ENCODE measurements at places on chromosomes 3 and 15. TPM values are rescaled to one million over a fixed set of nuclear protein-coding genes. Genes with fewer than 3 reads are reported as not detected.

Gene RNF13
- total RNA-seq, result 29.0 TPM

Gene TMEM212
- not detected for total RNA-seq

Gene SLC22A14
- 0.93 TPM for total RNA-seq

Gene KLF15
- total RNA-seq, result 0.74 TPM

Gene SRGAP3
- 197 TPM for total RNA-seq

DNA sequence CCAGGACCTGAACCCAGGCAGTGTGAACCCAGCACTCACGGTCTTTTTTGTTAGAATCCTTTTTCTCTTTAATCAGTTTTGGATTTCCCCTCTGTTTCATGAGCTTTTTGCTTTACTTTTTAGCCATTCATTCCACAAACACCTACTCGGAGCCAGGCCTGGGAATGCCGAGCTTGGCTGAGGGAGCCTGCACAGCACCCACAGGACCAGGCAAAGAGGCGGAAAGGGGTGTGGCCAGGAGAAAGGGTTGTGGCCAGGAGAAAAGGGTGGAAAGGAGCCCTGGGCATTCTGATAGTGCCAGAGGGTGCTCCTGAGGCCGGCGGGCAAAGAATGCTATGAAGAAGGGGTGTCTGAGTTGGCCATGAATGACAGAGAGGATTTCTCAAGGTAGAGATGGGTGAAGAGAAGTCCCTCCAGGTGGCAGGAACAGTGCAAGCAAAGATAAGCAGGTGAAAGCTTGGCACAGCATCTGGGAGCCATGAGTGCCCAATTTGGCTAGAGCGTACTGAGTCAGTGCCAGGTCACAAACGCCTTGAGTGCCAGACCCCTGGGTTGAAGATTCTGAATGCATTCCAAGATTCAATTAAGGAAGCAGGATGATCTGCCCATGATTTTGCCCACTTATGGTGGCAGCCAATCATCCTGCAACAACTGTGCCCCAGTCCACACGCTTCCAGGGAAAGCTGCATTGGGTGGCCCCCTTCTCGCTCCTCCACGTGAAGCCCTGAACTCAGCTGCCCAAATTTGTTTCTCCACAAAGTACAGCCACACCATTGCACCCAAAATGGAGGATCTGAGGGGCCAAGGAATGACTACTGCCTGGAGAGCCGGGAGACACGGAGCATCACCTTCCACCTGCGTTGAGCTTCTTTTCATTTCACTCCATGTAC is 157.2 kb downstream of the XXYLT1 start:
- no peak for DNase-seq

DNA sequence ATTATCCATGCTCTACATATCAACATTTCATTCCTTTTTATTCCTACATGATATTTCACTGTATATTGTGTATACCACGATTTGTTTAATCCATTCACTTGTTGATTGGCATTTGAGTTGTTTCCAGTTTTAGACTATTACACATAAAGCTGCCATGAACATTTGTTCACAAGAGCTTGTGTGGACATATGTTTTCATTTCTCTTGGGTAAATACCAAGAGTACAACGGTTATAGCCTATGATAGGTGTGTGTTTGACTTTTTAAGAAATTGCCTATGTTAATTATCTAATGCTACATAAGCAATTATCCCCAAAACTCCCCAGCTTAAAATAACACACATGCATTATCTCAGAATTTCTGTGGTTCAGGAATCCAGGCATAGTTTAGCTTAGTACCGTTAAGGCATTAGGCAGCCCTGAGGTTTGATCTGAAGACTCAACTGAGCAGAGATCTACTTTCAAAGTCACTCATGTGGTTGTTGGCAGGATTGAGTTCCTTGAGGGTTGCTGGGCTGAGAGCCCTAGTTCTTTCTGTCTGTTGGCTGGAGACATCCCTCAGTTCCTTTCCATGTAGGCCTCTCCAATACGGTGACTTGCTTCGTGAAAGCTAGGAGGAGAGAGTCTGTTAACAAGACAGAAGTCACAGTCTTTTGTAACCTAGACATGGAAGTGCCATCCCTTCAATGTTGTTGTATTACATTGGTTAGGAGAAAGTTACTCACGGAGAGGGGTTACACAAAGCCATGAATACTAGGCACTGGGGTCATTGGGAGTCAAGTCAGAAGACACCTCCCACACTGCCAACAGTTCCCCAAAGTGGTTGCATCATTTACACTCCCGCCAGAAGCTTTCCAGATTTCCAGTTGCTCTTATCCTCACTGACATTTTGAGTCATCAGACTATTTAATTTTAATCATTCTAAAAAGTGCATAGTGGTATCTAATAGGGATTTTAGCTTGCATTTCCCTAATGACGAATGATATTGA is 21.0 kb upstream of the PCSK6 start:
- DNase-seq, result no peak

GRCh38 chr15:100570735-100571313 is 31.2 kb downstream of the LINS1 start:
- no peak for DNase-seq

- DNase-seq, result no peak
These were observed 3.6 kb downstream of the RTP2 start for GRCh38 chr3:187698499-187699399.

DNA sequence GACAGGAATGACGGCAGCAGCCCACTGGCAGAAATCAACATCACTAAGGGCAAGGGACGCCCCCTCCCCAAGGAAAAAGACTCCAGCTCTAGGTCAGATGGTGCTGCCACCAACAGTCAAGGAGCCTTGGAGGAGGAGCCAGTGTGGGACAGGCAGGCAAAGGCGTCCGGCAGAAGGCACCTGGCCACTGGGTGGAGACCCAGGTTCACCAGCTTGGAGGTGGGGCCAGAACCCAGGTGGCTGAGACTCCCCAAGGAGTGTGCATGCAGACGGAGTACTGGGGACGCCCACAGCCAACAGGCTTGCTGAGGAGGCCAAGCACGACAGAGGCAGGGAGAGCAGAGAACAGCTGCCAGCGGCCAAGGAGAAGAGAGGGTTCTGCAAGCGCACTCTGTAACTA is 35.2 kb downstream of the PTPN23 start:
- DNase-seq, result peak; percentile 19

DNA sequence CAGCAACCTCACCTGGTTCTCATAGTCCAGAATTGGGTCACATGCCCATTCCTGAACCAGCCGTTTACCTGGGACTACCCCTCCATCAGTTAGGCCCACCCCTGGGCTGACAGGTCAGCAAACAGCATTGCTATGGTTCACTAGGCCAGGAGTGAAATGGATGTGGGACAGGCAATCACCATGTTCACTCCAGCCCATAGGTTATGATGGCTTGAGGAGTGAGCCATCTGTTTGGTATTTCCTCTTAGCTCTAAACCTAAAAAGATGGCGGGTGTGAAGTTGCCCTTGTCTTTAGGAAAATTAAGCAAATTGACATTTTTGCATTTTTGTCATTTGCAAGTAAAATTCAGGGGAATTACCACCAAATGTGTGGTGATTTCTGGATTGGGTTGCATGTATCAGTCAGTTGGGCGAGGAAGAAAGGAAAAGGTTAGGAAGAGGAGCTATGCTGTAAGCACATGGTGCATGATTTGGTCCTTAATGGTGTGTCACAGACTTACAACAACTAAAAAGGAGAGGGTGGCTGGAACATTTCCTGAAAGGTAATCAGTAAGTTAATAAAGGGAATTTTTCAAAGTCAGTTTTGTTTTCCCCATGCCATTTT is 17.2 kb downstream of the NXPE3 start:
- no peak for DNase-seq

DNA sequence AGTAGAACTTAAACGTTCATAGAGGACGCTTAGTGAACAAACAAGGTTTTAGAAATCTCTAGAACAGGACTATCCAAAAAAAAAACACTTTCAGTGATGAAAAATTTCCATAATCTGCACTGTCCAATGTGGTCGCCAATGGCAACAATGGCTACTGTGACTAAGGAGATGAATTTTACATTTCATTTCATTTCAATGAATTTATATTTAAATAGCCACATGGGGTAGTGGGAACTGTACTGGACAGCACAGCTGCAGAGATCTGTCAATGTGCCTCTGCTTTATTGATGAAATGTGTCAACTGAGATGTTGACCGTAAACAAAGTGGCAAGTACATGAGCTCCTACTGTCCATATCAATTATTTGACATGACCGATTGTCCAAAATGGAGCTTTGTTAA is 222.5 kb downstream of the MAGI1 start:
- DNase-seq, result no peak

DNA sequence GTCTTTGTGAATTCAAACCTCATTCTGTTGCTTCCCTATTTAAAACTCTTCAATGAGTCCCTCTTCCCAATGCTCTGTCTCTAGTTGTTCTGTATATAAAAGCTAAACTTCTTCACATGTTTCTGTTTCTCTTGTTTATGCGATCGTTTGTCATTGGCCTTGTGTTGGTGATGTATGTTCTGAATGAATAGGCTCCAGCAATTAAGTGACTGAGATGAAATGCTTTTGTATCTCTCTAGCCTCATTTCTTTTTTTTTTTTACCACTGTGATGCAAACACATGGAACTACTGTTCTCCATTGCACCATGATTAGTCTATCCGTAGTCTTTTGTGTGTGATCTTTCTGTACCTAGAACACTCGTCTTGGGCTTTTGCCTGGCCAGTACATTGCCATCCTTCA is 380.5 kb upstream of the TPRG1 start:
- no peak for DNase-seq

GRCh38 chr3:16506884-16507577 is 6.5 kb downstream of the RFTN1 start:
- DNase-seq, result no peak

GRCh38 chr3:197674741-197675562 is 61.8 kb downstream of the RUBCN start:
- DNase-seq, result no peak

GRCh38 chr15:81268881-81269601 is 54.9 kb downstream of the STARD5 start:
- no peak for DNase-seq

DNA sequence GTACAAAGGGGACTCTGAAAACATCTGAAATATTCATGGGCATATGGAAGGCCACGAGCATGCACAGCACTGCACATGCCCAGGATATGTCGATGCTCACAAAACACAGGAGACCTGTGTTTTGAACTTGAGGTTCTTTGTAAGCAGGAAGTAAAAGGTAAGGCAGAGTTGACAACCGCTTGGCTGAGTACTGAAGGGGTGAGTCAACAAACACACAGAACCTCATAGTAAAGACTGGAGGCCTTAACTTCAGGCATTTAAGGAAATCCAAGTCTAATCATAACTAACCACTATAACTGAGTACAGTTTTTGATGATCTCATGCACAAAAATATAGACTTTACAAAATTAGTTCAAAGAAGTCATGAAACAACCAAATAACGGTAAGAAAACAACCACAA is 80.6 kb downstream of the MYO9A start:
- no peak for DNase-seq

- DNase-seq, result peak; percentile 56
These were observed 23.4 kb upstream of the SLC2A2 start for GRCh38 chr3:171049861-171050444.

- no peak for DNase-seq
These were observed 13.6 kb downstream of the C3orf20 start for GRCh38 chr3:14688525-14688924.

GRCh38 chr3:128077665-128078064 is 25.4 kb downstream of the SEC61A1 start:
- DNase-seq, result no peak

GRCh38 chr15:49827311-49827710 is 206.5 kb downstream of the DTWD1 start:
- no peak for DNase-seq

- no peak for DNase-seq
These were observed 44.2 kb upstream of the BCL2A1 start for GRCh38 chr15:80015156-80015555.

- DNase-seq, result no peak
These were observed 2.4 kb downstream of the ANPEP start for GRCh38 chr15:89812011-89812846.

DNA sequence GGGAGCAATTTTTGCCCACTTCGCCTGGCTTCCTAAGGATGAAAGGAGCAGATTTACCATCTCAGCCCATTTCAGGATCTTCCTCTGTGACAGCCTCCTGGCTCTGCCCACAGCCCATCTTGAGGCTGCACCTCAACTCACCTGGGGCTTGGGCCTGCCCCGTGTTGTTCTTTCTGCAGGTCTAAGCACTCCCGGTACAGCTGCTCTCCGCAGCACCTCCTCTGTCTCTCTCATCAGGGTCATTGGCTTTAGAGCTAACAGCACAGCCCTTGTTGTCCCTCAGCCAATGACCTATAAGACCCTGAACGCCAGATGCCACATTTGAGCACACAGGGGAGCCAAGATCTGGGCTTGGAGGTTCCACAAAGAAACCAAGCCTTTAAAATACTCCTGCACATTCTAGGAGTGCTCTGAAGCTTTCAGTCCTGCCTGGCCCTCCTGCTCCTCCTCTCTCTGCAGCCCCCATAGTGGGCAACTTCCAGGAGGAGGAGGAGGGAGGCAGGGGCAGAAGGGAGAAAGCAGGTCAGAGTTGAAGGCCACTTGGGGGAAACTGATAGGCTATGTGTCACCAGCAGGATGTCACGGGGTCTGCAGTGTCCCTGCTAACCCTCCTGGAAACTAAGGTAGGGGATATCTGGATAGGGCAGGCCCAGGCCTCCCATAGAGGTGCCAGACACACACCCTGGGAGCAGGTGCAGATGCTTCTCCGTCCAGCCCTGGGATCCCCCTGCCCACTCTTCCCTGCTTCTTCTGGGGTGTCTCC is 115.6 kb downstream of the ETFA start:
- DNase-seq, result no peak

GRCh38 chr15:40121911-40122638 is 13.4 kb upstream of the BMF start:
- DNase-seq, result no peak

- DNase-seq, result peak; percentile 68
These were observed 93.9 kb upstream of the CCDC80 start for GRCh38 chr3:112734736-112735350.

- DNase-seq, result no peak
These were observed 148.5 kb downstream of the OTOL1 start for GRCh38 chr3:161644891-161645635.

- no peak for DNase-seq
These were observed 23.2 kb downstream of the CYFIP1 start for GRCh38 chr15:22956978-22957260.

DNA sequence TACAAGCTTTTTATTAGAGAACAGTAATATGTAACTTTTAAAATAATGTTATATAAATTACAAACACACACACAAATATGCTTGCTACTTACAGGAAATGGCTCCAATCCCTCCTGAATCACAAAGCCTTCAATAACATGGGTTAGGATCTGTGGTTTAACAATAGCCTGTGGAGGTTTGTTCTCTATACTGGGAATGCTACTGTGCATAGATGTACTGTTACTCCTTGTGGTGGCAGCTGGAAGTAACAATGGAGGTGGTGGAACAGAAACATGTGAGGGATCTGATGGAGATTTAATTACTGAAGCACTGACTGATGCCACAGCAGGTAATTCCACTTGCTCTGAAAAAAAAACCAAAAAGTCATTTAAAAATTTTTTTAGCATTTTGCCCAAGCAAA is 64.4 kb downstream of the PHC3 start:
- no peak for DNase-seq
